NCI-H1436 (cell line): ENCODE measurements at places on chromosomes 16 and 17.

GRCh38 chr16:13305019-13305755, 403.8 kb downstream of the SHISA9 start:
- no peak for DNase-seq

DNA sequence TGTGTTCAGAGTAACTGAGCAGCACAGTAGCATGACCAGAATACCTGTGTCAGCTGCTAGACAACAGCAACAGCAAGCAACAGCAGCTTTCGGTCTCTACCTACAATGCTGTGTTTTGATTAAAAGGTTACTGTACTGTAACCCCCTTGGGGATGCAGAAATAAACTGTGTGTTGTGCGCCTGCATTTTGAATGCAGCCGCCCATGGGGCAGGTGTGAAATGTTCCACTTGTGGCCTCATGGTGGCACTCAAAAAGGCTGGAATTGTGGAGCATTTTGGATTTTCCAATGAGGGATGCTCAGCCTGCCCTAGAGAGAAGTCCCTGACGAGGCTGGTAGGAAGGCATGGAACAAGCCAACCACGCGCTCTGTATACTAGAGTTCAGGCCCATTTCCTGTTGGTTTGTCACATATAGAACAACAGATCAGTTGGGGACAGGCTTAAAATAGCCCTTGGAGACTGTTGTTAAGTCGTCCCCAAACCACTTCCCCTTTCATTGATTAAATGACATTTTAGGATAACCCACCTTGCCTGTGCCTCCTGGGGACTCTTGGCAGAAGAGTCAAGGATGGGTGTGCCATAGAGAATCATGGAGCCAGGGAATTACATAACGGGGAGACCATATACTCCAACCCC, 27.1 kb downstream of the SCPEP1 start:
- peak; percentile 39 for DNase-seq

DNA sequence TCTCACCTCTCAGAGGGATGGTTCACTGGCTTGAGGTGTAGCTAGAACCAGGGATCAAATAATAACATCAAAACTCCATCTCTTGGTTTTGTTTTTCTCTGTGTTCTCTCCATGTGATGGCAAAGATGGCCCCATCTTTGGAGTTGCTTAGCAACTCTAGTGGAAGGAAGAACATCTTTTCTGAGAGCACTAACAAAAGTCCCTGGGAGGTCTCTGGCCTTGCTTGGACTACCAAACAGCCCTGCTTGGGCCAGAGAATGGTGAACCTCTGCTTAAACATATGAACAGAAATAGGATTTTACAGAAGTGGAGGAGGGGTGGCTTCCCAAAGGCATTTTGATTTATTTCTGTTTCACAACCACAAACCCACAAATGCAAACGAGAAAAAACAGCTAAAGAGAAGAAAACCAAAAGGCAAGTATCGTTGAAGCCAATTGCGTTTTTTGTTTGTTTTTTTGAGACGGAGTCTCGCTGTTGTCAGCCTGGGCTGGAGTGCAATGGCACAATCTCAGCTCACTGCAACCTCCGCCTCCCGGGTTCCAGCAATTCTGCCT, 13.2 kb downstream of the GABARAPL2 start:
- DNase-seq: no peak

DNA sequence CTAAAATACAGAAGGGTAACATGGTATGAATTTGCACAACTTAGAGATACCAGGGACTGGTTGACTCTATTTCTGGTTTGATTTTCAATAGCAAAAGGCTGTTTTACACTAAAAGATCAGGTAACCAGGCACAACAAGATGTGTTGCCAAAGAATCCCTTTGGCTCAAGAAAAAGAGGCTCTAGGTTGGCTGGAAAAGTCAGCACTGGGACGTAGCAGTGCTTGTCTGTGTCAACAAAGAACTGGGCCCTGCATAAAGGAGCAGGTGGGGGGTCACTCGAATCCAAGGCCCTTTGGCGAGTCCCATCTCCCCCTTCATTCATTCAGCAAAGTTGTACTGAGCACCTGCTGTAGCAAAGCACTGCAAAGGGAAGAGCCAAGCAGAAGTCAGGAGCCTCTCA, 18.4 kb downstream of the SDR42E1 start:
- DNase-seq: no peak

GRCh38 chr17:5508810-5509209, 22.4 kb downstream of the MIS12 start:
- no peak for DNase-seq

- DNase-seq: no peak
Observed at GRCh38 chr17:4500191-4500571, 1.5 kb downstream of the SPNS2 start.

DNA sequence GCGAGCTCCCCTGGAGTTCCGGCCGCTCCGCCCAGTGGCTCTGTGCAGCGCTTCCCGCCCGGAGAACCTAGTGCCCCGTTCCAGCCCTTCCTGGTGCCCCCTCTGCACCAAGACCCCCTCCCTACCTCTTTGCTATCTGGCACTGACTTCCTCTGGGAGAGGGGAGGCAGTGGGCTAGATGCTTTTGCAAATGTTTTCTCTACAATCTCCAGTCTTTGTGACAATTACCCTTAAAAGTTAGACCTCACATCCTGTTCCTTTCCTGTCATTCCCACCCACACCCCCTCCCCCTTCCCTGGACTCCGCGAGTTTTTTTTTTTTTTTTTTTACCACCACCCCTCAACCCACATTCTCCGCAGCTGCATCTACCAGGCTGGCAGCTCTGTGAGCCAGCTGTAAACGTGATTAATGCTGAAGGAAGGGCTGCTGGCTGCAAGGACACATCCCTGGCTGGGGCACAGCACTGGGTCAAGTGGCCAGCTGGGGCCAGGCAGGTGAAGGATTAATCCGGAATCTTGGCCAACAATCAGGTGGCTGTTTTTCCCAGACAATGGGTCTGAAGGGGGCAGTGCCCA, 101.5 kb downstream of the MGAT5B start:
- no peak for DNase-seq

DNA sequence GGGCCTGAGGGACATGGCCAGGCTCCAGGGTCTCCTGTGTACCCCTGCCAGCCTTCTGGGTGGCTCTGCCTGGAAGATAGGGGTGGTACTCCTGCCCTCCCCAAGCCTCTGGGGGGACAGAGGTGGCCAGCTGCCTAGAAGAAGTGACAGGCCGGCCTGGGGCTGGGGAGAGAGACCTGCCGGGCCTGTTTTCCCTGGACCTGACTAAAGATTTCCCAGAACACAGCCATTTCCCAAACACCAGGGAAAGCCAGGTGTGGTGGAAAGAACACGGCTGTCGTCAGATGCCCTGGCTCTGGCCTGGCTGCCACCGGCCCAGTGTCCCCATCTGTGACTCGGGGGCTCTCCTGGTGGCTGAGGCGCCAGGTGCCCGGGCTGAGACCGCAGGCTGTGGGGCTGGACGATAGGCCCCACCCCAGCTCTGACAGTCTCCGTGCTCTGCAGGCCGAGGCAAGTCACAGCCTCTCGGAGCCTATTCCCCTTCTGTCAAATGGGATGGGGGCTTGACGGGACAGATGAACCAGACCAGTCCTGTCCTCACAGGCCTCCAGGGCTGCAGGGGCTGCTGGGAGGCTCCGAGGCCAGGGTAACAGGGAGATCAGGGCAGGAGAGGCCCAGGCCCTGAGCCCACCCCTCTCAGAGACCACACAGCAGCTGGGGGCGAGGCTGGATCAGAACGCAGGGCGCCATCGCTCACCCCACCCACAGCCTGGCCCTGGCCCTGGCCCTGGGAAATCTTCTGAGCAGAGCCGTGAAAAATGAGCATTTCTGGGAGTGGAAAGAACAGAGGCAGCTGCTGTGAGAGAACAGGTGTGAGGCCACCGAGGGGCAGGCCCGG, 33.1 kb downstream of the CTU2 start:
- DNase-seq: no peak

GRCh38 chr16:86722970-86723369, 144.6 kb downstream of the FOXL1 start:
- DNase-seq: no peak

GRCh38 chr16:56198006-56198754, 6.9 kb downstream of the GNAO1 start:
- no peak for DNase-seq
